Central memory CD8-positive, alpha-beta T cell (primary cell): ENCODE measurements at places on chromosomes 6 and 20.

GRCh38 chr6:69391106-69391505 is 405.7 kb downstream of the LMBRD1 start:
- no peak for DNase-seq

GRCh38 chr6:19665613-19665909 is 171.6 kb upstream of the ID4 start:
- DNase-seq, result no peak

GRCh38 chr20:61845233-61845671 is 220.4 kb downstream of the TAF4 start:
- DNase-seq, result no peak

DNA sequence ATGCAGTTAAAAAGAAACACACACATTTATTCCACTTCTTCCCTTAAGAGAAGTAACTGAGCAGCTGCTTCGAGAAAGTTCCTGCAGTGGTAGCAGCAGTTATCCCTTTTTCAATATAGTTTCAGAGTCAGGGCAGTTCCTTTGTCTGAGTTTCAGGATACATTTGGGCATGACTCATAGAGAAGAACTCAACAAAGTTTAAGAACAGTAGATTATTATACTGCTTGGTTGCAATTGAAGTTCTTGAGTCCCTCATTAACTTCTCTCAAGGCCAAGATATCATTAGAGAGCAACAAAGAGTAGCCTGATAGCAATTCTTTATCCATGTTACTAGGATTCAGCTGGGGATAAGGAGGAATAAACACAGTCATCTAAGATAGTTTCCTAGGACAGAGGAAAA is 54.4 kb downstream of the TPD52L1 start:
- DNase-seq, result no peak

DNA sequence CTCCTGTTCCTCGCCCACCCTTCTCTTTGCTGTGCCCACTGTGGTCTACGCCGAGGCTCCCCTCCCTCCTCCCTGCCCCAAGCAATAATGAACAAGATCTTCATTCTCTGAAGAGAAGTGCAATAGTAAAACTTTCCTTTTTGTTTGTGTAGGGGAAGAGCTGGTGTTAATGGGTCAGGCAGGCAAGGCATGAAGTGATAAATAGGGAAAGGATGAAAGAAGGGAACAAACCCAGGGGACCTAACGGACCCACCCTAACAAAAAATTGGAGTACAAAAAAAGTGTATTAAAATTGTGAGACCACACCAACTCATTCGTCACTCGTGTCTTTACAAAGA is 66.9 kb downstream of the ZBTB2 start:
- no peak for DNase-seq

GRCh38 chr6:129679758-129680157 is 30.2 kb downstream of the ARHGAP18 start:
- no peak for DNase-seq

- DNase-seq, result no peak
Measured at GRCh38 chr20:46551522-46552381, 1.3 kb upstream of the OCSTAMP start.

- no peak for DNase-seq
Measured at GRCh38 chr20:11894062-11894461, 23.6 kb upstream of the BTBD3 start.

DNA sequence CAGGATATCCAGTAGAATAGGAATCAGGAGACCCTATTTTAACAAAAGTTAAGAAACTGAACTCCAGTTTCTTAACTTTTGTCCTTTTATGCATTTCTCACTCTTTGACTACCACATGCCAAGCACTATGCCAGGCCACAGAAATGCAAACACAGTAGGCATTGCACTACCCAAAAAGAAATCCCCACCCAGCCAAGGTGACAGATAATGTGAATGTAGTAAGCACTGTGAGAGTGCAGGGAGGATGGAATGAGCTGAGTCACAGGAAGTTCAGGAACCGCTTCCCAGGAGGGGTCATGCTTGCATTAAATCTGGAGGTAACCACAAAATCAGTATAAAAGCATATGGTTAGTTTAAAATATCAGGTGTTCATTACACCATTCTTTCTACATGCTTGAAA is 20.1 kb upstream of the FAM83C start:
- DNase-seq, result no peak

GRCh38 chr20:59214606-59215547 is 51.3 kb downstream of the ZNF831 start:
- no peak for DNase-seq

GRCh38 chr6:9831783-9832182 is 583.1 kb downstream of the TFAP2A start:
- no peak for DNase-seq

- DNase-seq, result no peak
Measured at GRCh38 chr6:44456070-44456965, 68.8 kb downstream of the CDC5L start.

GRCh38 chr6:132505158-132505557 is 7.8 kb downstream of the STX7 start:
- no peak for DNase-seq

- no peak for DNase-seq
Measured at GRCh38 chr6:3384241-3385143, 72.4 kb downstream of the SLC22A23 start.

DNA sequence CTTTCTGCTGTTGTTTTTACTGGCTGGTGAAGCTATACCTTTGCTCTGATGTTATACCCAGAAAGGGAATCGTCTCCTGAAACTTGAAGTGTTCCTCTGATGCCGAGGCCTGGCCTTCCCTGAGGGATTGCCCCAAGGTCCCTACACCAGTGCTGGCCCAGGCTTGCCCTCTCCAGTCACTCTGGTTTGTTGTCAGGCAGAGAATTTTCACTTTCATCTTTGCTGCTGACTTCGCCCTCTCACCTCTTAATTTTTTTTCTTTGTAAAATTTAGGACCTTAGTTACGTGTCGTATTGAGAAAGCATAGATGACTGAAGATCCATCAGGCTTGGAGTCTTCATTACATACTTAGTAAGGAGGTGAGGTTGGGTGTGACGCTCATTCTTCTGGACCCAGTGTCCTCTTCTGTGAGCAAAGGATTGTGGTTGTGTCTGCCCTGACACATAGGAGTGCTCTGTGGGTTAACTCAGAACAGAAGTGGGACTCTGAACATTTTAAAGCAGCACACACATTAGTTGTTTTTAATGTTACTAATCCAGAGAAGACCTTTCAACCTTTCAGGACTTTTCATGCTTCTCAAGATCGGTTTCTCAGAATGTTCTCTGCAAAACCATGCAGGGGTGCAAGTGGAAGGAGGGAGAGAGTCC is 45.4 kb downstream of the TULP4 start:
- no peak for DNase-seq

DNA sequence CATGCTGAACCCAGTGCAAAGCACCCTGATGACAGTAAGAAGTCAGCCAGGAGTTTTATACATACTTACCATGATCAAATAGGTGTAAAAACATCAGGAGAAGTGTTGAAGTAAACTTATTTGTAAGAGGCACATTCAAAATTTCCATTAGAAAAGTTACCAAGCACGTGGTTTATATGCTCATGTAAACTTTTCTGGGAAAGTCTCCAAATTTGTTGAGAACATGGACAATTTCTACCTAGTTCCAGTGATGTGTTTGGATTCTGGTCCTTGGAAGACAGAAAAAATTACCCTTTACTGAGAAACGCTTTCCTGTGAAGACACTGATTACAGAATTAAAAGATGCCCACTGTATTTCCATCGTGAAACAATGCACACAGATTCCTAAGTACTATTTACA is 288.9 kb upstream of the CDH4 start:
- DNase-seq, result no peak

- DNase-seq, result no peak
Measured at GRCh38 chr20:15556869-15557268, 1016.4 kb downstream of the KIF16B start.

GRCh38 chr20:36777167-36777566 is 3.6 kb upstream of the DSN1 start:
- DNase-seq, result no peak

- no peak for DNase-seq
Measured at GRCh38 chr6:37647765-37648085, 50.0 kb downstream of the MDGA1 start.

- DNase-seq, result no peak
Measured at GRCh38 chr20:3223651-3223993, 14.3 kb downstream of the ITPA start.

DNA sequence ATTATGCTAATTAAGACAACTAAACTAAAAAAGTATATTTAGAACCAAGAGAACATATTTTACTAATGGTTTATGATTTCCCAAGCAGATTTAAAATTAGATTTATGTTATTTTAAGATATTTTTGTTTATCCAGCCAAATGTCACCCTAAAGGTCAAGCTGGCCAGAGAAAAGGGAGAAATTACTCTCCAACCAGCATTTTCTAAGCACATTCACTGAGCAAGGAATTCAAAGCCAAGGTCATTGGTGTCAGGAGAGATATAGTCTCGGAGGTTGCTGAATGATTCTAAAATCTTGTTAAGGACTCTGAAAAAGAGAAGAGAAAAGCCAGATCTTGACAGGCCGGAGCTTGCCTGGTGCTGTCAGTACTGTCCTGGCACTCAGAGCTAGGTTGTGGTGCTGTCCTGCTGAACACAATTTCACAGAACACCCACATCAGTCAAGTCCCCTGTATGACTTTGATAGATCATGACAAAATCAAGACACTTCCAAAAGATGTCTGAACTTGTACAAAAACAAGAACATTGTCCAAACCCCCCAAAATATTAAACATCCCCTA is 222.3 kb upstream of the SMLR1 start:
- DNase-seq, result no peak

DNA sequence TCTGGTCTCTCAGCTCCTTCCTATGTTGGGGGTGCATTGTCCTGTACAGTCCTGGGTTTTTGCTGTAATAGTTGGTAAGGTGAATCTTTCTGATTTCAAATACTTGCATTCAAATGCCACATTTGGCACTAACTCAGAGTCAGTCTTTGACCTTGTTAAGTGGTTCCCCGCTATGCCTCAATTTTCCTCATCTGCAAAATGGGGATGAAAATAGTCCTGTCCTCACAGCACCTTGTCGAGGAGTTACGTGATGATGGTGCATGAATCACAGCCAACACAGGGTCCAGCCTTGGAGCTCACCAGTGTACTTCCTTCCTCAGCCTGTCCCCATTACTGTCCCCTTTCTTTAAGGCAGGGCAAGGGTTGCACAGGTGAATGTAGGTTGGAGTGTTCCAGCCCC is 1.1 kb downstream of the WFDC5 start:
- DNase-seq, result no peak

- DNase-seq, result no peak
Measured at GRCh38 chr6:53959717-53960116, 151.5 kb upstream of the MLIP start.

- DNase-seq, result no peak
Measured at GRCh38 chr6:45830441-45831139, 185.1 kb downstream of the CLIC5 start.

- no peak for DNase-seq
Measured at GRCh38 chr6:134642279-134642678, 307.6 kb downstream of the ALDH8A1 start.

- DNase-seq, result no peak
Measured at GRCh38 chr6:37761554-37762271, 57.8 kb upstream of the ZFAND3 start.

DNA sequence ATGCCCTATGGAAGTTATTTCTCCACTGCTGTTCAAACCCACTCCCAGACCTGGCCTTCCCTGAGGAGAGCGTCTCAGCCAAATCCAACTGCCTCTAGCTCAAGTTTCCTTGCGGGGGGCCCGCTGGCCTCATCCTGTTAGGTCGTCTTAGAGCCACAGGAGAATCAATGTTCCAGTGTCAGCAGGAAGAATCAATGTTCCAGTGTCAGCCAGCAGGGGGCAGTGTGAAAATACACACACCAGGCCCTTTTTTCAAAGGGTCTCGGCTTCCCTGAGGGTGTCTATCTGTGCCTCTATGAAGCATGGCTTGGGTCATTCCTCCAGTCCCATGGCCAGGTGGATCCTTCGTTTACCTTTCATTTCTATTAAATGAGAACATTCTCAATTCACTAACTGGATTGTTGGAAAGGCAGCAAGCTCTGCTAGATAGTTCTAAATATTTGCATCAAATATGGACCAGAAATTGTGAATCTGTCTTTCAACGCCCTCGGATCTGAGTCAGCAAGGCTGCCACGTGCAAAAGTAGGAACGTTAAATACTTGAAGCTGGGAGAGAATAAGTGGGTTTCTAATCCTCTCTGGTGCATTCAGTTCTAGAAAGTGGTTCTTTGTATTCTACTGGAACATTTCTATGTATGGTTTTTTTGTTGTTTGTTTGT is 19.2 kb downstream of the PRND start:
- peak; percentile 38 for DNase-seq

DNA sequence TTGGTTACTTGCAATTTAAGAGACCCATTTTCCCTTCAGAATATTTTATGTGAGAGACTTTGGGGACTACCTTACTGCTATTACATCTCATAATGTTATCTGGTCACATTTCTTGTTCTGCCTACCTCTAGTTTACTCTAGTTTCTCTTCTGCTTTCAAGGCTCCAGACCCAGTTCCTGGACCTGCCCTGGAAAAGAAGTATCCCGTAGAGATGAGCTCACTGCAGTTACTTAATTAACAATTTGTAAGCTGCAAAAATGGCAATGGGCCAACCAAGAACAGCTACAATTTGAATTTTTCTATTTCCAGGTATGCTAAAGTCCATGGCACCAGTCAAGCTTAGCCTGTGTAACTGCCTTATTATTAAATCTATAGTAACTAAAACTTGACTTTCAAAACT is 25.0 kb downstream of the TAB2 start:
- DNase-seq, result no peak

DNA sequence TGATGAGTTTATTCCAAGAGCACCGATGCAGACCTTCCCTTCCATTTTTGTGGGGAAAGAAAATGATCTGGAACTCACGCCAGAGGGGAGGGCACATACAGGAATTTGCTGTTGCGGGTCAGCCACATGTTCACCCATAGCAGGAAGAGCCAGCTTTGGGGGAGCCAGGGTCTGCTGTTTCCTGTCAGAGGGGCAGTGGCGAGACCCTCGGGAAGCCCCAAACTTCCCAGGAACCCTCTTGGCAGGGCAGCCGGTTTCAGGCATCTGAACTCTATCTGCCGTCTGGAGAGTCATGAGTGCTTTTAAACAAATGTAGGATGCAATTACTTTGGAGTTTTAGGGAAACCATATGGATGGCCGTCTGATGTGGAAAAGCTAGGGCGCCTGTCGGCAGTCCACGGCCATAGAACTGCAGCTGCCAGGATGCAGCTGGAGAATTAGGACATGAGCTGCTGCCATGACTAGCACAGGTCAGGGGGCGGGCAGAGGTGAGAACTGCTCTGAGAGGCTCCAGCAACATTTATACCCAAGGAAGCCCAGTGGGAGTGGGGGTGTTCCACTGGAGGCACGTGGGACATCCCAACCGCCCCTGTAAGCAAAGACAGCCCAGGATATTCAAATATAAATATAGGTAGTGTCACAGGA is 14.8 kb upstream of the SERPINB9 start:
- no peak for DNase-seq
